Stimulated activated CD8-positive, alpha-beta memory T cell treated with anti-CD3 and anti-CD28 coated beads, Interleukin-4, amount 100 ng/mL, for 1 hour (primary cell): ENCODE measurements at places on chromosomes 12 and 14.

DNA sequence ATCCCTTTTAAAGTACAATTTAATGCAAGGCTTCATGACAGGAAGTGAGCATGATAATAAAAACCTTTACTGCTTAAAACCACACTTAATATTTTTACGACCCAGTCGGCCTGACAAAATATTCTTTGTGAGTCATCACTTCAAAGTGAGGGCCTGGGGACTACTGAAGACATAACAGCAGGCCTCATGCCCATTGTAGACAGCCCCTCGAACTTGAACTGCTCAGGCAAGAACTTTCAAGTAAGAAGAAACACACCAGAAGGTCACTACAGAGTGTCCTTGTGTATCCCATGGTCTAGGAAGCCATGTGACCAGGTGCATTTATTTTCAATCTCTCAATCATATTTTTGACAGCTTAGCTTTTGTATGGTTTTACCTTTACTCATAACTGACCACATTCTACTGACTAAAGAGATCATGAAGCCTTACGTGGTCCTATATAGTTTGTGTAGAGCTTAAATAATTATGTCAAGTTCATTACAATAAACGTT lies 61.4 kb upstream of the MANSC4 start:
- DNase-seq, result no peak

GRCh38 chr14:36952689-36953088 lies 219.7 kb downstream of the SLC25A21 start:
- no peak for DNase-seq

GRCh38 chr12:49529414-49529813 lies 9.4 kb upstream of the KCNH3 start:
- DNase-seq, result no peak

GRCh38 chr12:104630230-104630670 lies 173.5 kb downstream of the CHST11 start:
- DNase-seq, result no peak

- no peak for DNase-seq
These were observed 66.3 kb downstream of the GPR135 start for GRCh38 chr14:59398841-59399240.

GRCh38 chr12:123344086-123344485 lies 20.6 kb downstream of the SBNO1 start:
- DNase-seq, result no peak

GRCh38 chr14:65872536-65872935 lies 460.0 kb downstream of the FUT8 start:
- no peak for DNase-seq

DNA sequence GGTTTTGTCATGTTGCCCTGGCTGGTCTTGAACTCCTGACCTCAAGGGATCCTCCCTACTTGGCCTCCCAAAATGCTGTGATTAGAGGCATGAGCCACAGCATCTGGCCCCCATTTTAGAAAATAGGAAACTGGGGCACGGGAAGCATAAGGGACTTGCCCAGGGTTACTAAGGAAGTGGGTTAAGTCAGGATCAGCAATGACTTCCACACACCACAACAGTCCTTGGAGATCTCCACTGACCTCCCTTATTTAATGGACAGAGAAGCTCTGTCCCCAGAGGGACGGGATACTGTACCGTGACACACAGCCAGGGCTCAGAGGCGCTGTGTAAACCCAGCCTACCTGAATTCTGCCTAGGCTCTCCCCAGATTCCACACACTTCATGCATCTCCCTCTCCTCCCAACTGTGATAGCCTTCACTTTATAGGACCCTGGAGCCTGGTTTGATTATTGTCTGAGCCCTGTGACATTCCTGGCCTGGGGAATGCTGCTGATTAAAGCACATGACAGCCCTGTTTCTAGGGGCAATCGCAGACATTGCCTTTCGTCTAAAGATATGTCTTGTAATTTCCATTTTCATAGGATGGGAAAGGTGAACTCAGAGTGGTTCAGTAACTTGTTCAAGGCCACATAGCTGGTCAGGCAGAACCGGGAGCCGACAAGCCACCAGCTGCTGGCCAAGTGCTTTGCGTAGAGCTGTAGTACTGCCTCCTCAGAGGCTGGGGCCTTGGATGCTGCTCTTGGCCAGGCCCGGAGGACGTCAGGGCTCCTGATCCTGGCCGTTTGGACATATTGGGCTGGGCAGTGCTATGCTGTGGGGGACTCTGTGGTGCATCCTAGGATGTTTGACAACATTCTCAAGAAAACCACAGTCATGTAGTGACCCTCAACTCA lies 20.8 kb downstream of the SERPINA1 start:
- DNase-seq, result no peak

GRCh38 chr12:129119537-129119936 lies 266.3 kb downstream of the GLT1D1 start:
- DNase-seq, result no peak

GRCh38 chr12:132492522-132492921 lies 2.6 kb downstream of the FBRSL1 start:
- DNase-seq, result no peak

DNA sequence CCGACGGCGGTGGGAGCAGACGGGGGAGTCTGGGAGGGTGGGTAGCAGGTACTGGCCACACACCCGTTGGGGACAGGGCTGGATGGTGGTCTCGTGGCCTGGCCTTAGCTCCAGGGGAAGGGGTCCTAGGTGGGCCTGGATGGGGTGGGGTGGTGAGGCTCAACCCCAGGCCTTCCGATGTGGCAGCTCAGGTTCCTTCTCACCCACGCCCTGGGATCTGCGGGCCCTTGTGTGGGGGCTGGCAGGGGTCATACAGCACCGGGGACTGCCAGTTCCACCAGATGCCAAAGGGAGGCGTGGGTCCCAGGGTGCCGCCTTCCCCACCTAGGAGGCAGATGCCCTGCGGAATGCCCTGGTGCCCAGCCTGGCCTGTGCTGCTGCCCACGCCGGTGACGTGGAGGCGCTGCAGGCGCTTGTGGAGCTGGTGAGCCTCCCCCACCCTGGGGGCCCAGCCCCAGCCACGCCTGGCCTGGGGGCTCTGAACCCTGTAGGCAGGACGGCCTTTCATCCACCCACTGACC lies 21.0 kb downstream of the ASPG start:
- DNase-seq, result no peak
